ENCODE measurements at places on chromosomes 16 and 17. TPM values are rescaled to one million over a fixed set of nuclear protein-coding genes. Genes with fewer than 3 reads are reported as not detected.

Gene SLC52A1
- not detected for total RNA-seq

Gene LPCAT2
- 7.9 TPM for total RNA-seq

Gene ZG16B
- not detected for total RNA-seq

Gene TMEM132E
- 3.3 TPM for total RNA-seq

DNA sequence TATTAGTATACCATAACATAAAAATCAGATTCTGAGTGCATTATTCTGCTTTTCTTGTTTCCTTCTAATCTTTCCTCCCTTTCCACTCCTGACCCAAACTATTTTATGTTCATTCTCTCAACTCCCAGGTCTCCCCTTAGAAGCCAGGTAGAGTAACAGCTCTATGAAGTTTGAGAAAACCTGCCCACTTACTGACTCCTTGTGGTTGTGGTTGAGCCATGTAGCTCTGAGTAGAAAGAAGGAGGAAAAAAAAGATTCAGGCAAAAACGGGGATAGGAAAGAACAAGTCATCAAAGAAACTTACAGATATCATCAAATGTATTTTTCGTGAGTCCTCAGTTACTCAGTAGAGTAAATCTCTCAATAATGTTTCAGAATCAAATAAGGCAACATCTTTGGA lies 216.7 kb downstream of the PMP22 start:
- H3K4me3 ChIP-seq, result no peak overlapping the region
- H3K27ac ChIP-seq, result no peak overlapping the region
- no peak for DNase-seq
- peaks cover 24% of the 10 kb centered on the region for H3K4me1 ChIP-seq
- H3K27me3 ChIP-seq, result no peaks in the 10 kb centered on the region
- no peaks in the 10 kb centered on the region for H3K36me3 ChIP-seq

- DNase-seq, result no peak
- H3K4me1 ChIP-seq, result peaks cover 29% of the 10 kb centered on the region
- no peak overlapping the region for H3K27ac ChIP-seq
- no peaks in the 10 kb centered on the region for H3K27me3 ChIP-seq
- H3K36me3 ChIP-seq, result peaks cover 5% of the 10 kb centered on the region
Measured at GRCh38 chr16:47865337-47865855, 290.4 kb downstream of the ABCC12 start.

DNA sequence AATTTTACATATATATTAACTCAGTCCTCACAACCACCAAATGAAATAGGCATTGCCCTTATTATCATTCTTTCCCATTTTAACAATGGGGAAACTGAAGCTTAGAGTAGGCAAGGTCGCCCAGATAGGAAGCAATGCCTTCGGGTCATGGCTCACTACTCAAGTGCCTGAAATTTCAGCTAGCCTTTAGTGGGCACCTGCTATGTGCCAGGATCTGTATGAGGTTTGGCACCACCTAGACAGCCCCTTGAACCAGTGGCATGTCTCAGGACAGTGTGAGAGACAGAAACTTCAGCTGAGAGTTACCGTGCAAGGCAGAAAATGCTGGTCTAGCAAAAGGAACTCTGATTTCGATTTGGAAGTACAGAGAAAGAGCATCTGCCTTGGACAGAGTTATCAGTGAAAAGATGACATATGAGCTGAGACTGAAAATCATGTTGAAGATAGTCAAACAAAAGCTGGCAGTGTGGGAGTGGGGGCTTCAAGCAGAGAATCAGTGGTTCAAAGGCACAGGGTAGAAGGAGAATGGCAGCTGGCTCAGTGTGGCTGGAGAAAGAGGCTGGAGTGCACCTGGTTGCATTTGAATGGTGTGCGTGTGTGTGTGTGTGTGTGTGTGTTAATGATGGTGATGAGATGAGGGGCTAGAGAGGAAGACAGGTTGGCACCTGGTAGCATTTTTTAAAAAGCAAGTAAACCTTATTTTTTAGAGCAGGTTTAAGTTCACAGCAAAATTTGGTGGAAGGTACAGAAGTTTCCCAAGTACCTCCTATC lies 29.1 kb downstream of the CDH13 start:
- H3K27ac ChIP-seq, result no peak overlapping the region
- H3K4me1 ChIP-seq, result peaks cover 18% of the 10 kb centered on the region
- no peak for DNase-seq
- no peaks in the 10 kb centered on the region for H3K36me3 ChIP-seq
- H3K27me3 ChIP-seq, result no peaks in the 10 kb centered on the region

- H3K27me3 ChIP-seq, result no peaks in the 10 kb centered on the region
- H3K27ac ChIP-seq, result no peak overlapping the region
- H3K4me1 ChIP-seq, result peaks cover 6% of the 10 kb centered on the region
- no peak overlapping the region for H3K4me3 ChIP-seq
- no peak for DNase-seq
- no peaks in the 10 kb centered on the region for H3K36me3 ChIP-seq
Measured at GRCh38 chr17:43418441-43419374, 19.9 kb downstream of the ARL4D start.

GRCh38 chr17:41655611-41656111 lies 31.3 kb upstream of the KRT17 start:
- no peak overlapping the region for H3K4me3 ChIP-seq
- peaks cover 3% of the 10 kb centered on the region for H3K27me3 ChIP-seq
- no peak overlapping the region for H3K27ac ChIP-seq

DNA sequence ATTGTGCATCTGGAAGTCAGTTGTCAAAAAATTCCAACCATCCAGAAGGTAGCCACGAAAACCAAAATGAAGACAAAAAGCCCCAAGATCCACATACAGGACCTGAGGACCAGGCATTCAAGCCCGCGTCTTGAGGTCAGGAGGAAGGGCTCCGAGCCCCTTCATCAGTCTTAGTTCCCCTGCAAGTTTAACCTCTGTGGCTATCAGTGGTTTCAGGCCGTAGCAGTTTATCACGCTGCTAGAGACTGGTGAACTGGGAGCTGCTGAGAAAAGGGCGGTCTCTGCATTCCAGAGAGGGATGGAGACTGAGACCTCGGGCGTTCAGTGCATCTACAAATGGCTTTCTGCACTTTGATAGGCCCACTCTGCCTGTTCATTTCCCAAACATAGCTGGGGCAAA lies 70.6 kb downstream of the IRF8 start:
- H3K4me3 ChIP-seq, result no peak overlapping the region
- peaks cover 10% of the 10 kb centered on the region for H3K4me1 ChIP-seq
- H3K36me3 ChIP-seq, result peaks cover 3% of the 10 kb centered on the region
- no peak for DNase-seq

DNA sequence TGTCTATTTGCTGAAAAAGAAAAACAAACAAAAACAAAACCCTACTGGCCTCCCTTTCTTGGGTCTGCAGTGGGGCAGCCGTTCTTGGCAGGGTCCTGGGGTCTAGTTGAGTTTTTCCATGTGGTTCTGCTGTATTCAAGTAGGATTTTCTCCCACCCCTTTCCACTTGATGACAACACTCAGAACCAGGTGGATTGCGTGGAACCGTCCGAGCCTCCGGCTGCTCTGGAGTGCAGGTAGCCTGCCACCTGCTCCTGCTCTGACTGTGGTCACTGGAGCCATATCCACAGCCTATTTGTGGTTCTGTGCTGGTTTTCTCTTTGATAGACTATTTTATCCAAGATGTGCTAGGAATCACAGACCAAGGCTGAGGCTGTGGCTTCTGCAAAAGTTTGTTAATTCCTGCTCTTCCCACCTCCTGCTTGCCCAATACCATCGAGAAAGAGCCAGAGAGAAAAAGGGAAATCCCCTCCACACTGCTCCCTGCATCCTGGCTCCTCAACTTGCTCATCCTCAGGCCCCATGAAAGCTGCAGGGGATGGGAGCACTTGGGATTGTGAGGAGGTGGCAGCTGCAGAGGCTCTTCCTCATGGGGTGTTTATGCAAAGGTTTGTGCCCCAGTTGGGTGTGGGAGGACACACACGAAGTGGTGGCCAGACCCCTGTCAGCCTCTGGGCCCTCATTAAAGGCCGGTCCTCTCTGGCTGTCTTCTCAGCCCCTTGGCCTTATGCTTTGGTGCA lies 377.8 kb upstream of the TNRC6C start:
- no peak for DNase-seq
- peaks cover 3% of the 10 kb centered on the region for H3K36me3 ChIP-seq
- H3K4me1 ChIP-seq, result peaks cover under 1% of the 10 kb centered on the region
- H3K27me3 ChIP-seq, result no peaks in the 10 kb centered on the region

DNA sequence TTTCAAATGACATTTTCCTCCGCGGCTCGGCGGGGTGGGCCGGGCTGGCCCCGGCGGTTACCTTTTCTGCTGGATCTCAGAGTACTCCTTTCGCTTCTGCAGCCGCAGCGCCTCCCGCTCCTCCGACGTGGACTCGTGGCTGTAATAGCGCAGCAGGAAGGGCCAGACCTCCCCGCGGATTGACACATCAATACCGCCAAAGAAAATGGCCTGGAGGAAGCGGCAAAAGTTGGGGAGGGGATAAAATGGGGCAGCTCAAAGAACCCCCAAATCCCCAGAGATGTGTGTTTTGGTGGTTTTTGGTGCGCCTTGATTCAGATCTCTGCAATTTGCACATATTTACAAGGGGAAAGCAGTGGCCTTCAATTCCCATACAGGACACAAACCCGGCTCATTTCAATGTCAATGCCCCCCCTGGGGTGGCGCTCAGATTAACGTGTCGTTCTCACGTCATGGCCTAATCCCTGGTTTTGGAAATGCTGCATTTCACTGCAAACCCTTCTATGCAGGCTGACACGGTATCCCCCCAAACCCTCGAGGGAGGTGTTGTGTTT lies 85.9 kb downstream of the TBC1D16 start:
- H3K36me3 ChIP-seq, result peaks cover 5% of the 10 kb centered on the region
- H3K27me3 ChIP-seq, result peaks cover 2% of the 10 kb centered on the region
- H3K4me1 ChIP-seq, result peaks cover 46% of the 10 kb centered on the region

- peak overlapping the region; percentile 99 for H3K27ac ChIP-seq
- H3K4me1 ChIP-seq, result peaks cover 64% of the 10 kb centered on the region
- H3K27me3 ChIP-seq, result no peaks in the 10 kb centered on the region
- H3K4me3 ChIP-seq, result peak overlapping the region; percentile 99
- H3K36me3 ChIP-seq, result no peaks in the 10 kb centered on the region
Measured at GRCh38 chr17:75979705-75980187, 706 bp downstream of the TEN1 start.

DNA sequence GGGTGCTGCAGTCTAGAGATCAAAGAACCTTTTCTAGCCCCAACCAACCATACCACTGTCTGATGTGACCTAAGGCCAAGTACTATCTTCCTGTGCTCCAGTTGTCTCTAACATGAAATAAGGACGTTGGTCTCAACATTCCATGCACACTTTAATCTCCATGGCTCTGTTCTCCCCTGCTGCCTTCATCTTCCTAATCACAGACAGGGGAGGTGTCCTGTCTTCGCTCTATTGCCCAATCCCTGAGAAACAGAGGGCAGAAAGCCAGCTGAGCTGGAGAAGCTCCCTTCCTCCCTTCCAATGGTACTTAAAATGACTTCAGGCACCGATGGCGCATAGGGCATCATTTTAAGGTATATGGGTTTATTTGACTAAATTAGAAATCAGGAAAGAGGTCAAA lies 148.9 kb upstream of the GNAO1 start:
- peaks cover 16% of the 10 kb centered on the region for H3K27me3 ChIP-seq
- H3K36me3 ChIP-seq, result no peaks in the 10 kb centered on the region
- H3K4me3 ChIP-seq, result no peak overlapping the region
- peaks cover 3% of the 10 kb centered on the region for H3K4me1 ChIP-seq
- no peak overlapping the region for H3K27ac ChIP-seq

DNA sequence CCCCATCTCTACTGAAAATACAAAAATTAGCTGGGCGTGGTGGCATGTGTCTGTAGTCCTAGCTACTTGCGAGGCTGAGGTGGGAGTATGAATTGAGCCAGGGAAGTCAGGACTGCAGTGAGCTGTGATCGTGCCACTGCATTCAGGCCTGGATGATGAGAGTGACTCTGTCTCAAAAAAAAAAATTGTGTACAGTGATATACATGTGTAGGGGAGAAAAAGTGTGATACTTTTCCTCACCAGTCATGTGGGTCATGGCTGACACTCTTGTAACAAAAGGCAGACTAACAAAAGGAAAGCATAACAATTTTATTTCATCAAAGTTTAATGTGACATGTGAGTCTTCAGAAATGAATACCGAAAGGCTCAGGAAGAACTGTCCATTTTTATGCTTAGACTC lies 2.0 kb upstream of the ABCC12 start:
- peaks cover 10% of the 10 kb centered on the region for H3K4me1 ChIP-seq
- no peaks in the 10 kb centered on the region for H3K27me3 ChIP-seq
- no peak for DNase-seq

DNA sequence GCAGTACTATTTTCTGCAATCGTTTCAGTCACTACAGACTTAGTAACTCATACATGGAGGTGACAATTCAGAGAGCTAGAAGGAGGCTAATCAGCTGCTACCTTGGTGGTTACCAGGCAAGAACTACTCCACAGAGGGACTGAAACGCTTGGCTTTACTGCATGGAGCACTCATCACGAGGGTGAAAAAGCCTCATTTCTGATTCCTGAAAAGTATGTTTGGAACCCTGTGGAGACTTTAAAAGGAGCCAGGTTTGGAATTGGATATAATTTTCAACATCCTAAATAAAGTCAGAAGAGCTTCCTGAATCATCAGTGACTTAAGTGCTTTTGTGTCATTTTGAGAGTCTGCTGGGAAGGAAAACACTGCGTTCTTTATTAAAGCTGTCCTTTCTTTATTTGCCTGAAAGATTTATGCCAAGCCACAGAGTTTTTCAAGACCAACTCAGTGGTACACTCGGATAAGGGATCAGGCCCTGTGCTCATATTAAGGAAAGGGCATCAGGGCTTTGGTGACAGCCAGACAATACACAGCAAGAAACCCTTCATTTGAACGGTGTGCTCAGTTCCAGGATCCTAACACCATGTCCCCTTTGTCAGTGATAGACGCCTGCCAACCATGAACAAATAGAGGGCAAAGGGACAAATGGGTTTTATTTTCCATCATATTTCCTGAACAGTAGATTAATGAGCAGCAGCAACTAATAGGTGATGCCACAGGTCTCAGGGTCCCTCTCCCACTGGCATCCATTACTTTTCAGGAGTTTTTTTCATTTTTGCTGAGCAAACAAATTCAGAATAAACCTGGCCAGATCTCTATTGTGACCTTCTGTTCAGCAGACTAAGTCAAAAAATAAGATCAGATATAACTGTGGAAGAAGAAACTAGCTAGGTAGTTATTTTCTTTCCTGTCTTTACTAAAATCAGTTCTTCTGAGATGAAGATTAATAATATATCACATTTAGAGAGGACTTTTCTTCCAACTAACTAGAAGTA lies 80.5 kb upstream of the CLEC18B start:
- no peaks in the 10 kb centered on the region for H3K27me3 ChIP-seq
- no peak for DNase-seq
- H3K36me3 ChIP-seq, result peaks cover 5% of the 10 kb centered on the region
- peak overlapping the region; percentile 23 for H3K27ac ChIP-seq

GRCh38 chr16:66295213-66295612 lies 71.3 kb upstream of the CDH5 start:
- DNase-seq, result no peak
- peaks cover 1% of the 10 kb centered on the region for H3K36me3 ChIP-seq
- peaks cover 5% of the 10 kb centered on the region for H3K27me3 ChIP-seq
- H3K4me3 ChIP-seq, result no peak overlapping the region

DNA sequence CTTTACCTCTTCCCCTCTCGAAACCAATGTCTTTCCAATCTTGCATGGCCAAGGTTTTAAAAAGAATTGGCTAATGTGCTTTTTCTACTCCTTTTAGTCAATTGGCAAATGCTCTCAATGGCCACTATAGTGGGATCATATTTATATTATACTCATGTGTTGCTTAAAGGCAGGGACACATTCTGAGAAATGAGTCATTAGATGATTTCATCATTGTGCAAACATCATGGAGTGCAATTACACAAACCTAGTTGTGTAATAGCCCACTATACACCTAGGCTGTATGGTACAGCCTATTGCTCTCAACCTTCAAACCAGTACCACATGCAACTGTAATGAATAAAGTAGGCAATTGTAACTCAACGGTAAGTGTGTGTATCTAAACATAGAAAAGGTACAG lies 180.9 kb downstream of the HS3ST3A1 start:
- H3K4me3 ChIP-seq, result no peak overlapping the region
- no peak for DNase-seq
- peaks cover 12% of the 10 kb centered on the region for H3K4me1 ChIP-seq
- H3K27ac ChIP-seq, result no peak overlapping the region
- H3K27me3 ChIP-seq, result no peaks in the 10 kb centered on the region
